T-helper 1 cell (primary cell): ENCODE measurements at places on chromosomes 7 and 10.

DNA sequence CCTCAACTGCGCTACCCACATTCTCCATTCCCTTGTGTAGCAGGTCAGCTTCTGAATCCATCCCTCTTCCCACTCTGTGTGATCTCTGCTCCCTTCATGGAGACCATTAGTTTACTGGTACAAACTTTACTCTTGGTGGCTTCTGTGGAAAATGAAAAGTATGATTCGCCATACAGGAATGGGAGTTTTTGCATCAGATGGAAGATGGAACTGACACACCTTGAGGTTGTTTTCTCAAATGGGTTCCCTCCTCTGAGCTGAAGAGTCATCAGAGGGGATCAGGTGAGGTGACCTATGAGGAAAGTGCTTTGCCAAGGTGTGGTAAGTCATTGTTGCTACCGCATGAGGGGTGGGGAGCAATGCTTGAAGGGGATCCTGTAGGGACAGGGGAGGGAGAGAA, 266.8 kb downstream of the INHBA start:
- DNase-seq = no peak

DNA sequence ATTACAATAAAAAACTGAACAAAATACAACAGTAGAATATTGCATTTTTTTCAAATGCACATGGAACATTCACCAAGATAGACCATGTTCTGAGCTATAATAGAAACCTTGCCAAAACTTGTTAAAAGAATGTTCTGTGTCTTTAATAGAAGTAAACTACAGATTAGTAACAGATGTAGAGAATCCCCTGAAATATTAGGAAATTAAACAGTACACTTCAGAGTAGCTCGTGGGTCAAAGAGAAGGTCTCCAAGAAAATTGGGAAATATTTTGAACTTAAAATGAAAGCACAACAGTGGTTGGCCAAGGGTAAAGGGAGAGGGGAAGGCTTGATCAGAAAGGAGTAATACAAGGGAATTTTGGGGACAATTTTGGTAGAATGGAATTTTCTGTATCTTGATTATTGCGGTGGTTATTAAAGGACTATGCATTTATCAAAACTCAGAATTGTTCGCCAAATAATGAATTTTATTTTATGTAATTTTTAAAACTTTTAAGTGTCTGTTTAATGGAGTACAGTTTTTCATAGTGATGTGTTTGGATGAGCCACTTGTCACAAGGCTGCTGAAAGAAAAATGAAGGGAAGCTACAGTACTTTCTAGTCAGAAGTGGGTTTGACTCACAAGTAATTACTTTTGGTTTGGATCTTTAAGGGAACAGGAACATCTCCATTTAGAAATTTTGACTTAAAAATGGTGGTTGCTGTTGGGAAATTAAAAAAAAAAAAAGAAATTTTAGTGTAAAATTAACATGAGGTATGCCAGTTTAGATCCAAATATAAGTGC, 10.2 kb downstream of the PLEKHA8 start:
- DNase-seq = no peak

GRCh38 chr7:2141021-2141410, 91.7 kb downstream of the MAD1L1 start:
- no peak for DNase-seq

DNA sequence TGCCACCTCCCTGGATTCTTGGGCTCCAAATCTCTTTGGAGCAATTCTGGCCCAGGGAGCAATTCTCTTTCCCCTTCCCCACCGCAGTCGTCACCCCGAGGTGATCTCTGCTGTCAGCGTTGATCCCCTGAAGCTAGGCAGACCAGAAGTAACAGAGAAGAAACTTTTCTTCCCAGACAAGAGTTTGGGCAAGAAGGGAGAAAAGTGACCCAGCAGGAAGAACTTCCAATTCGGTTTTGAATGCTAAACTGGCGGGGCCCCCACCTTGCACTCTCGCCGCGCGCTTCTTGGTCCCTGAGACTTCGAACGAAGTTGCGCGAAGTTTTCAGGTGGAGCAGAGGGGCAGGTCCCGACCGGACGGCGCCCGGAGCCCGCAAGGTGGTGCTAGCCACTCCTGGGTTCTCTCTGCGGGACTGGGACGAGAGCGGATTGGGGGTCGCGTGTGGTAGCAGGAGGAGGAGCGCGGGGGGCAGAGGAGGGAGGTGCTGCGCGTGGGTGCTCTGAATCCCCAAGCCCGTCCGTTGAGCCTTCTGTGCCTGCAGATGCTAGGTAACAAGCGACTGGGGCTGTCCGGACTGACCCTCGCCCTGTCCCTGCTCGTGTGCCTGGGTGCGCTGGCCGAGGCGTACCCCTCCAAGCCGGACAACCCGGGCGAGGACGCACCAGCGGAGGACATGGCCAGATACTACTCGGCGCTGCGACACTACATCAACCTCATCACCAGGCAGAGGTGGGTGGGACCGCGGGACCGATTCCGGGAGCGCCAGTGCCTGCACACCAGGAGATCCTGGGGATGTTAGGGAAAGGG, 913 bp downstream of the NPY start:
- DNase-seq = no peak

GRCh38 chr10:13765641-13766341, 179.0 kb downstream of the PRPF18 start:
- DNase-seq = no peak

GRCh38 chr7:95097291-95097690, 189.9 kb downstream of the PPP1R9A start:
- DNase-seq = no peak

DNA sequence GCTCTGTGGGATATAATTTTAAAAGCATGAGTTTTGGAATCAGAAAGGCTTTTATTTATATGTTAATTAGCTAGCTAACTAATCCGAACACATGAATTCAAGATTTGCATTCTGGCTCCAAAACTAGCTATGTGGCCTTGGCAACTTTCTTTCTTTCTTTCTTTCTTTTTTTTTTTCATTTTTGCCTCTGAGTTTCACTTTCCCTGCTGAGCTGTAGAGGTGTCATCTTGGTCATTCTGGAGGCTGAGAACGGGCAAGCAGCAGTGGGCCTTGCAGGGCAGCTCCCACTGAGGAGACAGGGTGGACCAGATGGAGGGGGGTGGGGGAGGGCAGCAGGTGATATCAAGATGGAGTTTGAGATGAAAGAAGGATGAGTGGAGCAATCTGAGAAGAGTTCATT, 24.8 kb upstream of the SFMBT2 start:
- no peak for DNase-seq

DNA sequence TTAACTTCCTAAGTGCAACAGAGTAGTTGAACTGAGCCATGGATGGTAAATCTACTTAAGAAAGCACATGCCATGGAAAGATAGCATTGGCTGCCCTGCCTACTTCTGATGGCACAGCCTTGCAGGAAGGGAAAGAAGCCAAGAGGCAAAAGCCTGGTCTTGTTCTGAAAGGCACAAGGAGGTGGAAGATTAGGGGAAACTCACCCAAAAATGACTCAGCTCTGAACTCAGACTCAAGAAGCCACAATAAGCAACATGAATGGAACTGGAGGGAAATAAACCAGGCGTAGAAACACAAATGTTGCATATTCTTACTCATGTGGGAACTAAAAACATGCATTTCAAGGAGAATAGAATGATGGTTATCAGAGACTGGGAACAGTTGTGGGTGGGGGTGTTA, 20.8 kb upstream of the ALOX5 start:
- DNase-seq = no peak

GRCh38 chr7:57443567-57443966, 6.4 kb upstream of the ZNF716 start:
- no peak for DNase-seq

DNA sequence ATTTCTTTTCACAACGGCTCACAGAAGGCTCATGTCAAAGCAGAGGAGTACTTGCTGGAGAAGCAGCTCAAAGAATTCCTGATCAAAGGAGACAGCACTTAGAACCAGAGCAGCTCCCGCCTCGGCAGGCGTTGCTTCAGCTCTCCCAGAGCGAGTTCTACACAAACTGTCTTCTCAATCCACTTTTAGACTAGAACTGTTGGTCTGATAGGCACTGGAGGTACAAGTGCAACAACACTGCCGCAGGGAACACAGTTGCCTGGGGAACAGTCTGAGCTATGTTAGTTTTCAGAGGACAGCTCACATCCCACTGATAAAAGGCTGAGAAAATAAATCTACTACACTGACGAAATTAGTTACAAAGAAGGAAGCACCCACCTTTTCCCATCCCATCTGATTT, 35.4 kb downstream of the CYTH3 start:
- DNase-seq = no peak

DNA sequence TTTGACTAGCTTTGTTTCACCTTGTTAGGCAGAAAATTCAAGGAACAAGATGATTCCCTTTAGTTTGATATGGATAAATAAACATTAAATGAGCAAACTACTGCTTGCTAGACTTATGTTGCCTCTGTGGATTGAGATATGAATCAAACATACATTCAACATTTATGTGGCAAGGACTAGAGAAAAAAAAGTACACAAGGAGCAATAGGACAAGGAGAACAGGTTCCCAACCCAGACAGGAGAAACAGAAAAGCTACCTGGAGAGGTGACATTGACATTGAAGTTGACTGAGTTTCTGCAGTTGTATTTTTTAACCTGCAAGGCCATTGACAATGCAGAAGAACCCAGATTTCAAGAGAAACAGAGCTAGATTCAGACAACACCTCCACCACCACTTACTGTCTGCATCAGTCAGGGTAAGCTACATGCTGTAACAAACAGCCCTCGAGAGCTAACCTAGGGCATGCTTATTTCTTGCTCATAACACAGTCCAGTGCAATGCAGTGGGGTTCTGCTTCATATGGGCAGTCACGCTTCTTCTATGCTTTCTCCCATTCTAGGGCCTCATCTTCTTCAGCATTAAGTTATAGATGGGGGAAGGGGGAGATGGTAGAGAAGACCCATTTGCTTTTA, 180.9 kb upstream of the LYZL1 start:
- DNase-seq = no peak

DNA sequence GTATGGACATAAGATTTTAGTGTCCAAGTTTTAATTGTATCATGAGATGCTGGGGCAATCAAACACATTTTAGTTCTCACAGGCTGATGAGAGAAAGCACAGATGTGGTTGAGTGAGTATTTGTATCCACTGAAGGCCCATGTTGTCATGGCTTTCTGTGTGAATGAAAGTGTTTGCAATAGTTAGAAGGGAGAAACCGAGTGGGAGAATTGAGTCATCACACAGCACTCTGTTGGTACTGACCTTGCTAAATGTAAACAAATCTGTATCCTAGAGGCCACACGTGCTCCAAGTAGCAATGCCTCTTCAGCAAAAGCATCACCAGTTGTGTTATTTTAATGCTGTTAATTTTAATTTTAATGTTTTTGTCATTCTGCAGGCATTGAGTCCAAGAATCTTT, 121.2 kb downstream of the EMX2 start:
- no peak for DNase-seq

GRCh38 chr10:86368987-86369386, 2.4 kb upstream of the GRID1 start:
- DNase-seq = no peak

DNA sequence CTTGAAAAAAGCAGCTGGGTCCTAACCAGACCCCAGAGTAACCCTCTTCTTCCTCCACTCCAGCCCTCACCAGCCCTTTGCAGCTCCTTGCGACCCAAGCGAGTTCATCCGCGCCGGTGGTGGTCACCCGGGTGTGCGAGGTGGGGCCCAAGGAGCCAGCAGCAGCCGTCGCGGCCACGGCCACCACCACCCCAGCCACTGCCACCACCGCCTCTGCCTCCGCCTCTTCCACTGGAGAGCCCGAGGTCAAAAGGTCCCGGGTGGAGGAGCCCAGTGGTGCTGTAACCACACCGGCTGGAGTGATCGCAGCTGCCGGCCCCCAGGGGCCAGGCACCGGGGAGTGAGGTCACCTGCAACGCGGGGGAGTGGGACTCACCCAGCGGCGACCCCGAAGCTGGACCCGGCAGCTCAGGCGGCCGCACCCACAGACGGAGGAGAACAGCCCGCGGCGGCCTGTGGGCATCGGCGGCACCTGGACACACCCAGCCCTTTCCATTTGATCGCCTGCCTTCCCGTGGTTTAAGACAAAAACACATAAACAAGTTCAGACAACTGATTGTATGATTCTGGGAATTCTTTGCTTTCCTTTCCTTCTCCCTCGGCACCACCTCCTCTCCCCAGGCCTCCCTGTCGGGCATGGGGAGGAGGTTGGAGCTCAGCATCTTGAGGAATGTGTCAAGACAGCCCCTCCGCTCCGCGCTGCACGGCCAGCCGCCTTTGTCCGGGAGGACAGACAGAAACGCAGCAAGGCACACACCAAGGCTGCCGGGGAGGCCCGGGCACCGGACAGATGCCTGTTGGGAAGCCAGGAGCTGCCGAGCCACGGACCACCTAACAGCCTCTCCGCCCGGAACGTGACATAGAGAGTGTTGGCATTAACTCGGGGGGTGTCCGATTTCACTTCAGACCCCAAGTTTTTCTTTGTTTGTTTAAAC, 13.0 kb upstream of the AP5Z1 start:
- DNase-seq = no peak

DNA sequence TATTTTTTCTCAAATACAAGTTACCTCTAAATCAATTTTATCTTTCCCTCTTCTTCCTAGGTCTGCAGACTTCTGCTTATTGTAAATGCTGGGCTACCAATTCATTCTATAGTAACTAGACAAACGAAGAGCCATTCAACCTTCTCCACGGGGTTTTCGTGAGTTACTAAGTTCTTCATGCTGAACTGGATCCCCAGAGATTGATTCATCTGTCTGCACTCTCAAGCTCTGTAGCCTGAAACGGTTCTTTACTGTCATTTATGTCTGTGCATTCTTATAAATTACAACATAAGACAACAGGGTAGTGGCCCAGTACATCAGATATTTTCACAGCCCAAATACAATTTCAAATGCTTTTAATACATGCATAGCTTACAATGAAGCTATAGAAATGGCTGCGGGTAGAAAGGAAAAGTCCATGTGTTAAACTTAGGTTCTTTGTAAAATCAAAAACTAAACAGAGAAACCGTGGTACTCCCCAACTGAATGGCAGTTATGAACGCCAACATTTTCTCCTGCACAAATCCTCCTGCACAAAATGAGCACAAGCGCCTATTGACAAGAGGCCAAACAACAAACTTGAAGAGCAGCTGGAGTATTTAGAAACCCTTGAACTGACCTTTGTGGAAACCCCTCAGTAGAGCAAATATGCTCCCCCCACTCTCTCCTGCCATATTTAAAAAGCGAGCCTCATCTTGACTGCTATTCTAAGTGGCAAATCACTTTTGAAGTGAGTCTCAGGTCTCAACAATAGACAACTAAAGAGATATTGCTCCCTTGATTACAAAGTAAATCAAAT, 20.7 kb downstream of the LAMB1 start:
- DNase-seq = no peak
